Hematopoietic multipotent progenitor cell treated with erythropoietin and hydrocortisone succinate and interleukin-3 and kit ligand, for 6 days (in vitro differentiated cells): ENCODE measurements at places on chromosomes 5 and 9.

DNA sequence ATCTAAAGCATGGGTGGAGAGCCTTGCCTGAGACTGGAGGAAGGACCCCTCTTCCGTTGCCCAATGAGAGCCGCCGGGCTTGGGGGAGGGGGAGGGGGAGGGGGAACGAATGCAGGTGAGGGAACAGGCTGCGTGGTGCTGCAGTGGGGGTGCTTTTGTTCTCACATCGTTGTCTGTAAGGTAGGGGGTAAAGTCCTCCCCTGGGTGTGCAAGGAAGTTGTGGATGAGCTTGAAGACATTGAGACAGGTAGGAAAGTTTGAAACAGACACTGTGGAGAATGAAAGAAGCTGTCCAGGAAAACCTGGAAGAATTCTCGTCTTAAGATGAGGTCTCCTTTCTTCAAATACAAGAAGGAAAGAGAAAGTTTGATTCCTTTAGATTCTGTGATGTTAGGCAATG lies 94.1 kb upstream of the LIFR start:
- DNase-seq, result no peak

GRCh38 chr5:141322261-141322660 lies 1.7 kb upstream of the TAF7 start:
- no peak for DNase-seq

- DNase-seq, result no peak
Observed at GRCh38 chr9:118252027-118252426, 547.8 kb downstream of the TLR4 start.

GRCh38 chr9:110837401-110838005 lies 168.9 kb downstream of the MUSK start:
- no peak for DNase-seq

GRCh38 chr5:126125407-126125806 lies 297.8 kb upstream of the GRAMD2B start:
- DNase-seq, result no peak

DNA sequence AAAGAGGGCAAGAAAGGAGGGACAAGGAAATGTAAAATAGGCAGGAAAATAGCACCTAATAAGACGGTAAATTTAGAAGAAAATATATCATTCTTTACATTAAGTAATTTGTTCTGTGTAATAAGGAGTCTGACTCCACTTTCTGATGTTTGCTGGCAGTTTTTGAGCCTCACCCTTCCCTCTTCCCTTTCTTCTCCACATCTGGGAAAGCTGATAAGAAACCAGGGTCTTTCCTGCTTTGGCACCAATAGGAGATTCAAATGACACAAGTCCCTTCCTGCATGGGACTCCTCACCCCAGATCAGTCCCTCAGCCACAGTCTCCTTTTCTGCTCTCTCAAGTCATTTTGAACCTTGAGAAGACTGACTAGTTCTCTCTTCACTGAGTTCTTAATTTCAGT lies 31.2 kb upstream of the LECT2 start:
- peak; percentile 79 for DNase-seq

GRCh38 chr5:99544356-99544755 lies 615.5 kb upstream of the CHD1 start:
- no peak for DNase-seq

- no peak for DNase-seq
Observed at GRCh38 chr5:9905661-9906060, 275.5 kb upstream of the TAS2R1 start.

- DNase-seq, result no peak
Observed at GRCh38 chr9:87334366-87334765, 163.3 kb upstream of the DAPK1 start.

DNA sequence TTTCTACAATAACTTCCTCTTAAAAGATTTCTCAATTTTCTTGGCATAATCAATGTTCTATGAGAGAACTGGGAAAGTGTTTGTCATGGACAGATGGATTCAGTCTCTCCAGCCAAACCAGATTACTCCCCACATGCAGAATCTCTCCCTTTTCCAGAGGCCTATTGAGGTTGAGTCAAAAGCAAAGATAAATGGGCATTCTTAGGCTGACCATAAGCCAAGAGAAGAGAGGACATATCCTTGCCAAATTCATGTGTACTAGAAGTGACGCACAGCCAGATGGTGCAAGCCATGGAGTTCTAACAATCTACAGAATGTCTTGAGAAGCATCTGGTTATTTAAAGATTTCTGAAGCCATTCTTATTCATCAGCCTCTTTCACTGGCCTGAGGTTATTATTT lies 2115.0 kb downstream of the MAT2B start:
- no peak for DNase-seq

DNA sequence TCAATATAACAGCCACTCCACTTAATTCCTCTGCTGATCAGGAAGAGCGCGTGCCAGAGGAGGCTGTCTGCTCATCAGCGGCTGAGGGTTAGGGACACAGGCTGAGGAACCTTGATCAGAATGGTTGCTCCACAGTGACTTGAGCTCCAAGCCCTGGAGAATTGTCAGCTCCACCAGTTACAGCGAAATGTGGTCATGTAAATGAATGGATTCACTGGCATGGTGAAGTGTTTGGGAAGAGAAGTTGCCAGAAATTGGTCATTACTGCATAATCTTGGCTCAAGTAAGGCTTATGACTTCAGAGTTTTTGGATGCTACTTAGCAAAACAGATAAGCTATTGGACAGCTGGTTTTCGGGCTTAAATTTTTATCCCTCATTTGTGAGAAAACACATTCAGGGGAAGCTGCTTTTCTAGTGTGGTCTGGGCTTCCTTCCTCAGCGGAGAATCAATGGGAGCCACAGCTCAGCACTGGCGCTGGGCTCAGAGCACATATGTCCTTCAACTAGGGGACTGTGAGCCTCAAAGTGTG lies 65.0 kb downstream of the PRRT1B start:
- no peak for DNase-seq

- no peak for DNase-seq
Observed at GRCh38 chr5:18749763-18750162, 1115.5 kb downstream of the TAF11L14 start.

- DNase-seq, result no peak
Observed at GRCh38 chr5:167482555-167482954, 808.9 kb upstream of the WWC1 start.

- peak; percentile 66 for DNase-seq
Observed at GRCh38 chr5:45038366-45038987, 229.7 kb downstream of the MRPS30 start.

DNA sequence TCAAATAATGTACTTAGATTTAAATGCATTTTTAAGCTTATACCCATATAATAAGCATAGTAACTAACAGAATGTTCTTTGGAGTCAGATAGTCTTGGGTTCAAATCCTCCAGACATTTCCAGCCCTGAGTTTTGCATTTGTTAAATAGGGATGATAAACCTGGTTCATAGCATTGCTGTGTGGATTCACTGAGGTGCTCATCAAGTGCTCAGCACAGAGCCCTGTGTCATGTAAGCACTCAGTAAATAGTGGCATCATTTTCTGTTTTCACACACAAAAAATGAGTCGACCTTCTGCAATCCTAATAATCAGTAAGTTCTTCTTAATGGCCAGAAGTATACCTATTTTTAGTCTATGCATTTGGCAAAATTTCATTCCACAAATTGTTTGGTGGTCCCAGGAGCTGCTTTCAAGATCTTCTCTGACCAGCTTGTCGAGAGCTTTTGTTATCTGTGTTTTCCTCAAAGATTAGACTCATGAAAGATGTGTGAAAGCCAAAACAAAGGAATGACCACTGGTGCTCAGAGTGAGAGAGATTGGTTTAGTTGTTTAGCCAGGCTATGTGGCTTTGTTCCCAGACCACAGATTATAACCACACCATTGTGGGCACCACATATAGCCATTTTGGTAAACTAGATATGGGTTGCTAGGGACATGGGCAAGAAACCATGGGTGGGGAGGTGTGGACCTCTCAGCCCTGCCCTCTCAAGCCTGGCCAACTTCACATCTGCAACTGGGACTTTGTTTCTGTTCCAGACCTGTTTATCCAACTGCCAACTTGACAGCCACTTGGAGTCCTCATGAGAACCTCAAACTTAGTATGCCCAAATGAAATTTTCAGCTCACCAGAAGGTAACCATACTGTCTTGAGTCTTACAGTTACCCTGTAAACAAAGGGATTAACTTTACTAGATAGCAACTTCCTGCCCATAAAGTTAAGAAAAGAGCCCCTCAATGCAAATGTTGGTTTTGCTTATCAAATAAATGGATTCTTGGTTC lies 45.0 kb downstream of the DOCK8 start:
- DNase-seq, result peak; percentile 62

DNA sequence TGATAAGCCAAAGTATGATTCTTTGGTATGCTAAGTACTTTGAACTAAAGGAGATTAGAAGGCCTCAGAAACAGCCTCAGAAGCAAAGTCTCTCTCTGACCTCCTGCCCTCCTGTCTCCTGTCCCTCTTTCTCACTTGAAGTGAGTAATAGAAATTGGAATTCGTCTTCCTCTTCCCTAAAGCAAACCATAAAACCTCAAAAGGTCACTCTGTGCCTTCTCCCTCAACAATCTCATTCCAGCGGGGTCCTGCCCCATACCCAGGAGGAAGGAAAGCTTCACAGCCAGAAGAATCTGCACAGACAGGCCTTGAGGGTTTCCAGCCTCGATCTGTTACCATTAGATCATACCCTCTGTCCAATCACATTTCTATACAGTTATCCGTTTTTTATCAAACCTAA lies 87.8 kb downstream of the HAPLN1 start:
- no peak for DNase-seq

- peak; percentile 87 for DNase-seq
Observed at GRCh38 chr5:179668391-179668790, 12.4 kb downstream of the CBY3 start.

- no peak for DNase-seq
Observed at GRCh38 chr9:136455043-136456002, 15.7 kb upstream of the INPP5E start.

GRCh38 chr9:69743930-69744329 lies 15.9 kb downstream of the PTAR1 start:
- DNase-seq, result no peak

GRCh38 chr5:65262649-65263059 lies 219.1 kb downstream of the ADAMTS6 start:
- DNase-seq, result peak; percentile 85

DNA sequence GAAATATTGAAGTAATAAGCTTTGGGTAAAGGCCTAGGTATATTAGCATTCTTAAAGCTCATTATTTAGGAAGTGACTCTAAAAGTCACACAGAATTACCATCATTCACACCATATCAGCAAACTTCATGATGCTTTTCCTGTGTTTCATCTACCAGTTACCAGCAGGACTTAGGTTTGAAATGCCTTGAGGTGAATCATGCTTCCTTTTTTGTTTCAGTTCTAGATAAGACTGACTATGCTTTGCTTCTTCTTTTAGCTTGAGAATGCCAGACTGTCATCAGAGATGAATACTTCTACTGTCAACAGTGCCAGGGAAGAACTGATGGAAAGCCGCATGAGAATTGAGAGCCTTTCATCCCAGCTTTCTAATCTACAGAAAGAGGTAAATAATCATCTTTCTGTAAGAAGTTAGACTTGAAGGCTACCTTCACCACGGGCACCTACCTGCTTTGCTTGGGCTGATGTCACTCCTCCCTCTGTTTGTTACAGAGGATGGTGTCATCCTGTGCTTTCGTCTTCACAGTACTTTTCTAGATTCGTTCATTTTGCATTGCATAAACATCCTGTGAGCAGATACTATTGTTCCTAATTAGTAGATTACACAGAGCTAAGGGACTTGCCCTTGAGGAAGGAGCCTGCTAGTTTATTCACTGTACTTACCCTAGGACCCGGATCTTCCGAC lies 34.7 kb downstream of the LMNB1 start:
- peak; percentile 58 for DNase-seq

DNA sequence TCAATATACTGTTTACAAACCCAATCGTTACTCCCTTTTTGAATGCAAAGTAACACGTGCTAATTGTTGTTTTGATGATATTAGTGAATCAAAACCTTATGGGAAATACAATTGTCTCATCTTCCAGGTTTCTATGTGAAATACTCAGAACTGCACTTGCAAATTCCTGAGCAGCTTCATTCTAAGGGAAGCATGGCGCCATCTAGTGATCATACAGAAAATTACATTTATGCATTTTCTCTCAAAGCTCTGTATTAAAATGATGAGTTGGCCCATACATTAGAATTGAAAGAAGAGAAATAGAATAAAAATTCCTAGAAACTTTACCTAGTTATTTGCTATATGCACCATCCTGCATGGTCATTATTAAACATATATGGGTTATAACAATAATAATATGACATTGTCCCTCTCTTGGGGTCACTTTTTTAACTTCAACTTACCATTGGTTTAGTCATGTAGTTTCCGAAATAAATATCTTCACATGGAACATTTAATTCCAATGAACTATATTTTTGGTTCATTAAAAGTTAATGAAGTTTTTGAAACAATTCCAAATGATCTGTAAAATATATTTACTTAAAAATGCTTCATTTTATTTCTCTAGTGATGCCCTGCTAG lies 220.0 kb downstream of the PDE4D start:
- peak; percentile 71 for DNase-seq

DNA sequence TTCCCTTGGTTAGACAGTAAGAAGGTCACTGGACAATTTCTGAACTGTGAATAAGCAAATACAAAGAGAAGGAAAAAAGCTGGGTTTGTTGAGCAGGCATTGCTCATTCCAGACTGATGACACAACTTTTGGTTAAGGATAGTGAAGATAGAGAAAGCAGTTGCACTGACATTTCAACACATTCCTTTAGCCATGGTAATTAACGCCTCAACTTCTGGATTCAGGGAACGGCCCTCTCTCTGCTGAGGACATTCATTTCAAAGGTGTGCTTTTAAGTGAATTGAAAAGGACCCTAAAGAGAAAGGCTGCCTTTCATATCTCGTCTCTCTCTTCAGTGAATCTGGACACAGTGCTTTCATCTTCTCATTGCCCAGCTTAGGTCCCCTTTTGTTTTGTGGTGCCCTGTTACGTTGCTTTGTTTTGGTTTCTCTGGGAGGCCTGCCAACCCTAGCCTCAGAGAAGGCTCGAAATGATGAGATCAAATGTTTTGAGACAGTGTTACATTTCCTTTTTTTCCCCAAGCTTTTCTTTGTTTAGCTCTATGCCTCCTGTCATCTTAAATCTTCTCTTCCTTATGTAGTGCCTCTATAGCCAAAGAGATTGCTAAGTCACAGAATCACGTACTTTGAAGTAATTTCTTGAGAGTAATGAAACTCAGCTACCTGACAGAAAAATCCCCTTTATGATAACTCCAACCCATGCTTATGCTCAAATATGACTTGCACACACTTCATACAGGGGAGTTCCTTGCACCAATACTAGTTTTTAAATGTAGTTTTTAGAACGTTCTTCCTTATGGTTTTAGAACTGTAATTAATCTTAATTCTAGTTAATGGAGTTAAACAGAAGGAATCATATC lies 94.4 kb upstream of the IFNE start:
- DNase-seq, result no peak

DNA sequence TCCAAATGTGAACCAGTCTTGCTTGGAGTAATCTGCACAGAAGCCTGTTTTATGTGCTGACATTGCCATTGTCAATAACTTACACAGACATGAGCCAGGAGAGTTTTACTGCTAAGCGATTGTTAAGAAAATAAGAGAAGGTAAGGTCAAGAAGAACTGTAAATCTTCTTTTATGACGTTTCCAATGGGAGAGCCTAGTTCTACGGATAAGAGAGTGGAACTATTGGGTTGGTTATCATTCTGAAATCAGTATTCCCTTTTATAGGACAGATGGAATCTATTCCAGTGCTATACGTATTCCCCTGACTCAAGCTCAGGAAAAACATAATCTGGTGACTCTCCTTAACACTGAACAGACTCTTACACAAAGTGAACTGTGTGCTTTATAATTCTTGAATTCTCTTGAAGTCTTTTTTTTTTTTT lies 137.9 kb upstream of the OTULINL start:
- no peak for DNase-seq

GRCh38 chr5:76175821-76176403 lies 92.7 kb downstream of the SV2C start:
- peak; percentile 51 for DNase-seq
